Activated CD4-positive, alpha-beta T cell treated with anti-CD3 and anti-CD28 coated beads for 4 hours (primary cell): ENCODE measurements at places on chromosomes 6 and 20.

- DNase-seq, result no peak
These were observed 59.9 kb downstream of the CNBD2 start for GRCh38 chr20:36028106-36028808.

DNA sequence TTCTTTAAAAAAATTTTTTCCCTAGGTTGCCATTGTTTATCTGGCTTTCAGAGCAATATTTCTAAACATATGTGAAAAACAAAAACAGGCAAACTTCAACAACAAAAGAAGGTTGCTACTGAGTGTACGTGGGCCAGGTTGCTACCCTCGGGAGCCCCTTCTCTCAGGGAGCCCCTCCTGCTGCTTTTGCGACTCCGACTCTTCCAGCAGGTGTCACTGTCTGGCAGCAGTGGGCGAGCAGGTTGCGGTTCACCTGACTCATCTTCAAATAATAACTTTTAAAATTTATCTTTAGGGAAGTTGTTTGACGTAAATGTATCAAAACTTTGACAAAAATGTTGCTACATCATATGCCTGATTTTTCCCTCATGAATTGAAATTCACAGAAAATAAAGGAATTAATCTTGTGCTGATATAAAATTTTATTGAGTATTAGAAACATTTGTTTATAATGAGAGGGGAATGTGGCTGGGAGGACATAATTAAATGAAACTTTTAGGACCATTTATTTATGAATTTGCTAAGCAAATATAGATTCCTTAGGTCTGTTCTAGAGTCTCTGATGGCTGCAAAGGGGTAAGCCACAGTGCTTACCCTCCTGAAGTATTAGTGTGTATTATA lies 138.8 kb downstream of the HIVEP1 start:
- DNase-seq, result peak; percentile 14

GRCh38 chr6:25038999-25039398 lies 103.2 kb upstream of the RIPOR2 start:
- DNase-seq, result no peak

DNA sequence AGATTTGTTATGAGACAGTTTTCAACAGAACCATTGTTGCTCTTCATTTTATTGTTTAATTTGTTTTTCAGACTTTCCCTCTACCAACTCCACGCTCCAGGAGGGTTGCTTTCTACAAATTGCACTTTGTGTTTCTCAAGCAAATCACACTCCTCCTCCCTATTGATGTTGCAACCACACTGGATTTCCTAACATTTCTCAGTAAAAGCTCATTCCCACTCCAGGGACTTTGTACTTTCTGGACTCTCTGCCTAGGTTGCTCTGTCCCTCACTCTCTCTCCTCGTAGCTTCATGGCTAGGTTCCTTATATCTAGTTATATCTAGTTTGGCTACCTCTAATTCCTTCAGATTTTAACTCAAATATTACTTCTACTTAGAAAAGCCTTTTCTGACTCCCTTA lies 20.3 kb downstream of the PGK2 start:
- no peak for DNase-seq

GRCh38 chr20:1291191-1291741 lies 25.2 kb downstream of the SNPH start:
- no peak for DNase-seq

DNA sequence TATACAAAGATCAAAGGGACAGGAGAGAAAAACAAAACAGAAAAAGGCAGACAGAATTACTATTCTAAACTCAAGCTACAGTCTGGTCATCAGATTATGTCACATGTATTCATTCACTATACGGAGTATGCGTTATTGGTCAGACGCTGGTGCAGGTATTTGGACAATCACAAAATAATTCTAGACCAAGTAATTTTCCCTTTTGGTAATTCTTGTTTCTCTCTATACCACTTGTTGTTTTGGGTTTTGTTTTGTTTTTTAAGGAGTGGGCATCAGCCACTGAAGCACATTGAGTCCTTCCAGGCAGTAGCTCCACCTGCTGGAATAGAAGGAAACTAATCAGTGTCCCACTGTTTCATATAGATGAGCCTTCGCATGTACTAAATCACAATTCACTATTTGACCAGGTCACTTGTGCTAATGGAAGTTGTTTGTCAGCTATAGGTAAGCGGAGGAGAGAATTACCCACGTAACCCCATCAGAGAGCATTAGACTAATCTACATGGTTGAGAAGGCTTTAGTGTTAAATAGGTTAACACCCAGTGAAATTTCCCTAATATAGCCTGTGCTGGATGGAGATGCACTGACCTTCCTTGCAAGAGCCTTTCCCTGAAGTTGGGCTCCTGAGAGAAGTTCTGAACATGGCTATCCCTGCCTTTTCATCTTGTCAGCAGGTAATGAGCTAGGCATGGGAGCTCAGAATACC lies 77.9 kb downstream of the TNFAIP3 start:
- peak; percentile 17 for DNase-seq

DNA sequence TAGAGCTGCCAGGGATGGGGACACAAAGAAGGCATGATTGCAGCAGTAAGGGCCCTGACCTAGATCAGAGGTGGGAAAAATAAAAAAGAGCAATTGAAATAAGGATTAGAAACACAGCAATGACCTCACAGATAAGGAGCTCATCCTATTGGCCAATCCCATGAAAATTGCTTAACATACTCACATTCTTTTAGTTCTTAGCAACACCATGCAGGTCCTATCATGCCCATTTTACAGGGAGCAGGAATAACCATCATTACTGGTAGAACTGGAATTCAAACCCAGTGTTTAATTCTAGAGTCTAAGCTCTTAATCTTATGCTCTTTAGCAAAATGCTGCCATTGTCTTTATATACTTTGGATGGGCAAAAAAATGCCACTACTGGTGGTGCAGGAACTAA lies 267.7 kb downstream of the RNF144B start:
- DNase-seq, result no peak

DNA sequence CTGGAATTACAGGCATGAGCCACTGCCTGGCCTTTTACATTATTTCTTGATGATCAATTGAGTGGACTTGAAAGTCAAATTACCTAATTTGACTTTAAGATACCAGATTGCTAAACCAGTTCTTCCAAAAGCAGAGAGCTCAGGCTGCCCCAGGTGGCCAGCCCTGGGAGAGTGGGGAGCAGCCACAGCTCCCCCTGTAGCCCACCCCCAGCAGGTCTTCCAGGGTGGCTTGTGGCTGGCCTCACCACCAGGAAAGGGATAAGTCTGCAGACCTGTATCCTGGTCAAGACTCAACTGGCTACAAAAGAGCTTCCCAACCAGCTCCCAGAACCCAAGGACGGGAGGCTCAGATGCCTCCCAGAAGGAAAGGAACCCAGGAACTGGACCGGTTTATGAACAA lies 23.8 kb upstream of the AKAP12 start:
- no peak for DNase-seq

DNA sequence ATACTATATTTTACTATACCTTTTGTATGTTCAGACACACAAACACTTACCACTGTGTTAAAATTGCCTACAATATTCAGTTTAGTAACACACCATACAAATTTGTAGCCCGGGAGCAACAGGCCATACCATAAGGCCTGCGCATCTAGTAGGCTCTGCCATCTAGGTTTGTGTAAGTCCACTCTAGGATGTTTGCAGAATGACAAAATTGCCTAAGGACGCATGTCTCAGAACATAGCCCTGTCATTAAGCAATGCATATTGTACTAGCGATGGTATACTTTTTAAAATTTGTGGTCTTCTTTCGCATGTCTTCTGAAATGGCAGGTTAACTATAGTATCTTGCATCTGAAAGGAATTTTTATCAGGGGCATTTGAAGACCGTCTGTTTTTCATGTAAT lies 26.6 kb upstream of the MAP7 start:
- DNase-seq, result no peak
